ENCODE measurements at places on chromosomes 1 and 21.

DNA sequence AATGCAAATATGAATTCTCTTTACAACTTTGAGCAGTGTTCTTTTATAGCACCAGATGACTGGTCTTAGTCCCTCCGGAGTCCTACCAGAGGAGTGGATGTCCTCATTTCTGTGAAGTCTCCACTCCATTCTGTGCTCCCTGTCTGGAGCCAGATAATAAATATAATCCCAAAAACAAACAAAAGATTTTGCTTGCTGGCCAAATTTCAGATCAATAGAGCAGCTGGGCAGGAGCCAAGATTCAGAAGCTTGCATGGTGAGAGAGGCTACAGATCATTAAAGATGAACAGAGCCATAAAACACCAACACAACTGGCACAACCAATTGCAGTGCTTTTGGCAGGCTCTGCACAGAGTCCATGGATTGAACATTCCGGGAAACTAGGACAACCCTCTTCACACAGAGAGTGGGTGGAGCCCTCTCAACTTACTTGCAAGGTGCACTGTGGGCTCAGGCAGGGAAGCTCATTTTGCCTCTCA is 231.5 kb upstream of the SNX7 start:
- DNase-seq, result no peak

- DNase-seq, result peak; percentile 28
Observed at GRCh38 chr1:247322849-247323586, 8.6 kb downstream of the ZNF496 start.

- DNase-seq, result no peak
Observed at GRCh38 chr21:36688324-36688723, 10.6 kb upstream of the SIM2 start.

GRCh38 chr1:222167111-222167510 is 380.8 kb downstream of the HHIPL2 start:
- peak; percentile 21 for DNase-seq

DNA sequence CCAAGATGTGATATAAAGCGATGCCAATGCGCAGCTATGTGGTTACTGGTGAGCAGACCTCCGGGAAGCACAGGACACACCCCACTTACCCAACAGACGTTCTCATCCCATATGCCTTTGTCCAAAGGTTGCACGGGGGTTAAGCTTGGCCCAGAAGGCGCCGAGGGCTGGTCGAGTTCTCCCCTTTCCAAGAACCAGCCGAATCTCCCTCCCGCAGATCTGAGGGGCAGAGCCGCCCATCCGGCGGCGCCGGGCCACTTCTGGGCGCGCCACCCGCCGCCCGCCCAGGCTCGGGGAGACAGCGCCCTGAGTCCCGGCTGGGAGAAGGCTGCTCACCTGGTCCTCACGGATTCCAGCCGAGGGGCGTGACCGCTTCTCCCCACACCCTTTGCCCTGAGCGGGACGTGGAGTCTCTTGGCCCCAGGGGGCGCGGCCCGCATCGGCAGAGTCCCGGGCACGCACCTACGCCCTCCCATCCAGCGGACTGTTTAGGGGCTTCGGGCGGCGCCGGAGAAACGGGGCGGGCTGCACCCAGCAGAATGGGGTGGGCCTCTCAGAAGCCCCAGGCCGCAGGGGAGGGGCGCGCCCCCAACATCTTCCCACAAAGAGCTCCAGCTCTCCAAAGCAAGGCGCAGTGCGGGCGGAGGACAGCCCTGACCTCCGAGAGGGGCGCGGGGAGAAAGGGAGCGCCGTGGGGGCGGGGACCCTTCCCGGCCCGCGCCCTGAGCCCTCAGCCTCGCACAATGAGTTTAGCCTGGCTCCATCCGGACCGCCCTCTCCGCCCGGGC is 615 bp downstream of the GPR161 start:
- peak; percentile 23 for DNase-seq

DNA sequence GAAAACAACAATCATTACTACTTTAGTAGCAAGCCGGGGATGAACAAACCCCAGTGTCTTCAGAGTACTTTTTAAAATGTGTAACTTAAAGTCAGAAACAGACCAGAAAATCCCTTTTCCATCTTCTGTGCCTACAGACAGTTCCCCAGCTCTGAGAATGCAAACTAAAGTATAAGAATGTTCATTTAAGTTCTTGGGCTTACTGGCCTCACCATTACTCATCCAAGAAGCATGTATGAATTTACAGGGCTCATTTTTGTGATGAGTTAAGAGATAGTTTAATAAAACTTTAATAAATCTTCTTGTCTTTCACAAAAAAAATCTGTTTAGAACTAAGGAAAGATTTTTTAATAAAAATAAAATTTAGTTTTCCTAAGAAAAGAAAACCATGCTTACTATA is 4.6 kb downstream of the LPGAT1 start:
- DNase-seq, result no peak

- DNase-seq, result no peak
Observed at GRCh38 chr21:38740090-38740489, 65.6 kb upstream of the ETS2 start.

DNA sequence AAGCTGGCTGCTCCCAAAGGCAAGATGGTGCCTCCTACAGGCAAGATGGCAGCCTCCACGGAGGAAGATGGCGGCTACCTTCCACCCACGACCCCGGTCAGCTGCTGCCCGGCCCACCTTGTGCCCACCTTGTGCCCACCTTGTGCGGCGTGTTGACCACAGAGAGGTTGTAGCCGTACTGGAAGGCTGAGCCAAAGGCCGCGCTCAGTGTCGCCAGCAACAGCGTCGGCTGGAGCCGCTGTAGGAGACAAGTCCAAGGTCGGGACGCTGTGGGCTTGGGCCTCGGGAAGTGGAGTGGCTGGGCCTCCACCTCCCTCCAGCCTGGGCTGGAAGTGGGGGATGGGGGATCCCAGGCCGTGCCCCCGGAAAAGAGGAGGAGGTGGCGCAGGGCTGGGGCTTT is 1.4 kb downstream of the SLC2A7 start:
- DNase-seq, result no peak

- DNase-seq, result no peak
Observed at GRCh38 chr1:10540277-10541005, 65.7 kb downstream of the PEX14 start.

- no peak for DNase-seq
Observed at GRCh38 chr21:34579411-34579810, 35.5 kb downstream of the RCAN1 start.

GRCh38 chr1:44111861-44112260 is 6.8 kb upstream of the KLF17 start:
- DNase-seq, result no peak

DNA sequence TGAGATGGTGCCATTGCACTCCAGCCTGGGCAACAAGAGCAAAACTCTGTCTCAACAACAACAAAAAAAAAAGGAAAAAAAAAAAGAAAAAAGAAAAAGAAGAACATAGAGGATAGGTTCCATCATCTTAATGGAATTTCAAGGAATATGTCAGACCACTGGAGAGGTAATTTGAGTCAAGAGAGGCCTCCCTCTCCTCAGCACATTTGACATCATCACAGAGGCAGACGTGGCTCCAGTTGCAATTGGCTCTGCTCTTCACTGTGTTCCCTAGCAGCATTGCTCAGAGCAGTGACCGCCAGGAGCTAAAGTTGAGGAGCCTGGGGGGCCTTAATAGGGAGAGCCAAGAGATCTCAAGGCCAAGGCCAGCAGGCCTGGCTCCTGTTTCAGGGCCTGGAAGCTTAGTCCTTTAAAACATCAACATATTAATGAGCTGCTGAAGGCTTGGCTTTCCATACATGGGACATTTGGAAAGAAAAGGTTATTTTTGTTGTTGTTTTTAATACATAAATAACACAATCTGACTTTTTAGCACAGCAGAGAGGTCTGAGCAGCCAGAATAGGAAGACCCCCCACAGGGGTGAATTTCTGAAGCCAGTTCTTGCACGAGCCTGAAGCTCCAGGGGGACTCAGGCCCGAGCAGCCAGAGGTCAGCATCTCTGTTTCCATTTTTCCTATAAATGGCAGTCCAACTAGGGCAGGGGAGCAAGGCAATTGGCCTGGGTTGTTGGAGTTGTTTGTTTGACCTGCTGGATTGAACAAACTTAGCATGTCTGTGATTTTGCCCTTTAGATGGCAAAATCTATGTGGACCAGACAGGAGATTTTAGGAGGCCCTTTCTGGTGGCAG is 118.3 kb upstream of the FGGY start:
- DNase-seq, result no peak

- DNase-seq, result no peak
Observed at GRCh38 chr1:14538335-14538734, 60.1 kb upstream of the KAZN start.

- DNase-seq, result no peak
Observed at GRCh38 chr21:25750085-25750484, 15.3 kb downstream of the GABPA start.

DNA sequence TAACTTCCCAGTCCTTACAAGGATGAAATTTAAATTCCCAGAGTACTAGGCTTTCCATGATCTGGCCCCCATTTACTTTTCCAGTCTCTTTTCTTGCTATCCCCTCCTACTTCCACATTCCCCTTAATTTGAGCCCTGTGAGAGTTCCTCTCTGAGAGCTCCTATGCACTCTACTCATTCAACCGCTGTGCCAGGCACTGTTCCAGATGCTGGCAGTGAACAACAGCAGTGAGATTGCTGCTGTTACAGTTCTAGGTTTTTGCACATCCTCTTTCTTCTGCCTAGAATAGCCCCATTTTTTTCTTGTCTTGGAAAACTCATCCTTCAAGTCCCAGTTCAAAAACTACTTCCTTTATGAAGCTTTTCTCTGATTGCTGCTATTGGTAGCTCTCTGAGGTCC is 18.8 kb downstream of the ATF6 start:
- no peak for DNase-seq

GRCh38 chr1:201229771-201230635 is 39.4 kb downstream of the IGFN1 start:
- DNase-seq, result no peak

DNA sequence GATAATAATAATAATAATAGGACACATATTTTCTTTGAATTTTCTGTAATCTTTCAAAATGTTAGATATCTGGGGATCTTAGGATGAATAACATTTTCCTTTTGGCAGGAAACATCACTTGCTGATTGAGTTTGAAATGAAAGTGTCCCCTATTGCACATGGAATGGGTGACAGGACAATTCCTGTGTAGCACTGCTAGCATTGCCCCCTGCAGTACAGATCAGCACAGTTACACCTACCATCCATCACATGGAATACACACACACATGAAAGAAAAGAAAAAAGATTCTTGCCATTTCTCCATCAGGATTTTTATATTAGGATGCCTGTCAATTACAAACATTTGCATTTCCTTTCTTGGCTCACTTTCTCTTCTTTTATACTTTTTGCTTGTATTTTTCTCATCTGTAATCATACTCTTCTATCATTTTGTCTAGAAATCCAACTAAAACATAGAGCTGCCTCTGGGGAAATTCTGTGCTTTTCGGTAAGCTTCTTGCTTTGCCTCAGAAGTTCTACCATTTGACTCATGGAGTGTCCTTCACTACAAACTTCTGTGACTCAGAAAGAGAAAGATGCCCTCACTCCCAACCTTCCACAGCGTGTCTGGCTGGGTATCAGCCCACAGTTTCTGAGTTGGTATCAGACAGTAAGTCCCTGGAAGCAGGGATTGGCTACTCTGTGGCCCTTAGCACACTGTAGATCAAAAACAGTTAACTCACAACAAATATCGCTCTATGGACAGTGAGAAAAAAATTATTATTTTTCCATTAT is 641.2 kb downstream of the PTPRC start:
- no peak for DNase-seq

GRCh38 chr1:84855168-84855567 is 37.8 kb downstream of the LPAR3 start:
- no peak for DNase-seq

DNA sequence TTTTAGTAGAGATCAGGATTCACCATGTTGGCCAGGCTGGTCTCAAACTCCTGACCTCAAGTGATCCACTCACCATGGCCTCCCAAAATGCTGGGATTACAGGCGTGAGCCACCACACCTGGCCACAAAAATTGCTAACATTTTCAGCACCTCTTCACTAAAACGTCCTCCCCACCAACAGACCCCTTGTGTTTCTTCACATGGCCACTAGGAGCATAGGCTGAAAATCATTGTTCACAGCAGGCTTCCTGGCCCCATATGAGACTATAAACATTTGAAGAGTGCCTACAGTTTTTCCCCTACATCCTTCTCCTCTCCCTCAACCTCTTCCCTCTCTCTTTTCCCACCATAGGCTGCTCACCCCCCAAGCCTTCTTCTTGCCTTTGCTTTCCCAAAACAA is 28.0 kb upstream of the SFPQ start:
- DNase-seq, result no peak

GRCh38 chr1:84402060-84402459 is 3.8 kb downstream of the DNASE2B start:
- DNase-seq, result no peak

DNA sequence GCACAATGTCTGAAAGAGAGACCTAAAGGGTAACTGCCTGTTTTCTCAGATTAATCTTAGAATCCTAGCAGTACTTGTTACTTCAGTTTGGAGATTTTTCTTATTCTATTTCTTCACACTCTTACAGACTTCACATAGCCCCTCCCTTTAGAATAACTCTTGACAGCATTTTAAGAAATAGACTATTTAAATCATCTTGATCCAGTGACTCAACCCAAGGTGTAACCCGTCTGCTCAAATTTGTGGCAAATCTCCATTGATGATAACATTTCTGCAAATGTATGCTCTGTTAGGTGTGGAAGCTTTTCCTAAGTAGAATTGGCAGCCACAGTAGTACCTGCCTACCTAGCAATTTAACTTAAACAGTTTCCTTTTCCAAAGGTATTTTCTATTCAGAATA is 391.2 kb downstream of the DISC1 start:
- DNase-seq, result no peak

DNA sequence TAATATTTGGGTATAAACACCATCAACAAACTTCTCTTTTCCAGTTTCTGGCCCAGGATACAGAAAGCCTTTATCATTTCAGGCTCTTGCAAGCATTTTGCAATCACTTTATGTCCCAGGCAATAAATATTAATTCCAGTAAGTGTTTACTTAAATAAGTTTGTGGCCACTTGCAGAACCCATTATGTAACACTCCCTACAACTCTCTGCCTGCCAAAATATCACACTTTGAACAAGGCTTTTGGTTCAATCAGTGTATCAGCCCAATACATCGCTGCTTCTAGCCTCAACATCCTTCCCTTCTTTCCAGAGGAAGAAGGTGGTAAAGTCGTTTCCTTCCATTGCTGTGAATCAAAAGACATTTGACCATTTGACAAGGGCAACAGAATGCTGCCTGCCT is 203.0 kb upstream of the USP25 start:
- no peak for DNase-seq

DNA sequence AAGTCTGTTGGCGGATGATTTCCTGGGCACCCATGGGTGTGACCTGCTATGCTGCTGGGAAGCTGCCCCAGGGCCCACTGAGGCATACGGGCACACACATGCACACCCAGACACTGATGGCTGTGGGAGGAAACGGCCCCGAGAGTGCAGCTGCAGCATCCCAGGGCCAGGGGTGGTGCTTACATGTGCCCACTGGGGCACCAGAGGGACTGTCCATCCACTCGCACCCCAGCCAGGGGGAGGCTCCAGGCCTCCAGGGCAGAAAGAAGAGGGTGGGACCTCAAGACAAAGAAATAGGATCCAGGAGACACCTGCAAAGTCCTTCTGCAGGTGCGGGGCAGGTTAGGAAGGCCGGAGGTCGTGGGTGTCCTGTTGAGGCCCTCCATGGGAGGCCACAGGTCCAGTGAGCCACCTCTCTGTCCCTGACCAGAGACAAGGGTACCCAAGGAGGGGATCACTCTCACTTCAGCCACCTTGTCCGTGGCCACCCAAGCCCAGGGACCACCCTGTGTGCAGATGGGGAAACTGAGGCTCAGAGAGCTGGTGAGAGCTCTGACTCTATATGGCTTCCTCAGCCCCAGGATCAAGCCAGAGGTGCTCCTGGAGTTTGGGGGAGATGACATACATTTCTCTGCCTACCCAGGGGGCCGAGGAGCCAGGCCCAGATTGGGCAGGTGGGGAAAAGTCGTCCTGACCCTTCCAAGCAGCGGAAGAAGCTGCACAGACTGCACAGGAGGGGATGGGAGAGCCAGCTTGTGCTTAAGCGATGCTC is 57.1 kb downstream of the WNT9A start:
- no peak for DNase-seq

All from stimulated activated CD4-positive, alpha-beta T cell treated with anti-CD3 and anti-CD28 coated beads, Interleukin-2, amount 100 ng/mL, for 24 hours (primary cell).